ENCODE measurements at places on chromosomes 6 and 20.

DNA sequence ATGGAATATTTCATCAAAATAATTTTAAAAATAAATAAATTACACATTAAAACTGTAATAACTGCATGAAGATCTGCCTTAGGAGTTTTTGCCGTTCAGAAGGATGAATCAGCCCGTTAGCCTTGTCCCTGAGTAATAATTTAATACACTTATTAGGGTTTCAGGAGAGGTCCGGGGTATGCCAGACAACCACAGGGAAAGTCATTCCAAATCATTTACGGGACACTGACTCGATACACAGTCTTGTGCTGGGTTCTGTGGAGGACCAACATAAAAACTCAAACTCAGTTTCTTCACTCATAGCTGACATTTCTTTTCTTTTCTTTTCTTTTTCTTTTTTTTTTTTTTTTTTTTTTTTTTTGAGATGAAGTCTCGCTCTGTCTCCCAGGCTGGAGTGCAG is 735 bp upstream of the LY6G6F start:
- peaks cover 9% of the 10 kb centered on the region for H3K4me1 ChIP-seq
- no peak overlapping the region for H3K4me3 ChIP-seq
- no peaks in the 10 kb centered on the region for H3K27me3 ChIP-seq
- no peak for DNase-seq

DNA sequence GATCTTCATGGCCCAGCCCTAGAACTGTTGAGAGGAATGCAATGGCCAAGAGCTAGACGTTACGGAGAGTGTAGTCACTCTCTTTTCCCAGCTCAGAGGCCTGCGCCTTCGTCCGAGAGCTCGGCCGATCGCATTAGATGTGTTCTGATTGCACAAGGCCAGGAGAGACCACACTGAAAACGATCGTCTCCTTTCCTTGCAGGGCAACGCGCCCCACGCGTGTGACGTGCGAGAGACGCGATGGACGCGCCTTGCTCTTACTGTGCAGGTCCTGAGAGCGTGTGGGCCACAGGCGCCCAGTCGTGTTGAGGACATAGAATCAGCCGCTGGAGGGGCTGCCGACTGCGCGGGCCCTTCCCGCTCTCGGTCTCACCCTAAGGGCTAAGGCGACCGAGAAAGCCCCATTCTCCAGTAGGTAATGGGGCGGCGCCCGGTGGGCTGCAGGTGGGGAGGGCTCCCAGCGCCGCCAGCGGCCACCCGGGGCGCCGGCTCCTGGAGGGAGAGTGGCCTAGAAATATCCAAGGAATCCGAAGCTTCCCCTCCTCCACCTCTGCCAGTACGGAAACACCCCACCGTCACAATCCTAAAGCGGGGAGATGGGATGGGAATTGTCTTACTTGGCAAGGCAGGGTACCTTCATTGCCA is 26.9 kb downstream of the TFAP2B start:
- no peaks in the 10 kb centered on the region for H3K4me1 ChIP-seq
- H3K4me3 ChIP-seq, result no peak overlapping the region
- no peaks in the 10 kb centered on the region for H3K27me3 ChIP-seq
- H3K36me3 ChIP-seq, result no peaks in the 10 kb centered on the region
- DNase-seq, result no peak
- no peak overlapping the region for H3K27ac ChIP-seq

DNA sequence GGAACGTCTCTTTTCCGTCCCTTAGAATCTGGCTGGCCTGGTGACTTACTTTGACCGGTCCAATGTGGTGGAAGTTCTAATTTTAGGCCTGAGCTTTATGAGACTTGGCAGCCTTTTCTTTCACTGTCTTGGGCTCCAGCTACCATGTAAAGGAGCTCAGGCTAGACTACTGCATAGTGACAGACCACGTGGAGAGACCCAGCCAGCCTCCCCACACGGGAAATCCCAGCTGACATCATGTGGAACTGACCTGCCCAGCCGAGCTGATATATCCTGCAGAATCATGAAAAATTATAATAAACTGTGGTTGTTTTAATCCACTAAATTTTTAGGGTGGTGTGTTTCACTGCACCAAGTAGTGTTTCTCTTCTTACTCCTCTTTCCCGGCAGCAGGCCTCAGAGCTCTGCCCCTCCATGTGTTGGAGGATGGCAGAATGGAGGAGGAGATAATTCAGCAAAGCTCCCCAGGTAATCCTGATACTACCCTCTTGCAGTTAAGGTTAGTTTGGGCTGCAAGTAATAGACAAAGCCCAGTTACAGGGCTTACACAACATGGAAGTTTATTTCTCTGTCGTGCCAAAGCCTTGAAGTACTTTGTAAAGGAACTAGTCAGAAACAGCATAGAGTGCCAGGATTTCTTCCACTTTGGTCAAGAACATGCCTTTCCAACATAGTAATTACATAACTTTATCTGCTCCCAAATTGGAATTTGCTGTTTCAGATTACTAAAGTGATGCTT is 87.5 kb downstream of the SH3BGRL2 start:
- H3K27ac ChIP-seq, result no peak overlapping the region
- H3K27me3 ChIP-seq, result no peaks in the 10 kb centered on the region
- no peak for DNase-seq
- no peaks in the 10 kb centered on the region for H3K36me3 ChIP-seq
- H3K4me3 ChIP-seq, result no peak overlapping the region

- no peaks in the 10 kb centered on the region for H3K36me3 ChIP-seq
- DNase-seq, result peak; percentile 22
- no peaks in the 10 kb centered on the region for H3K27me3 ChIP-seq
- H3K4me1 ChIP-seq, result no peaks in the 10 kb centered on the region
Observed at GRCh38 chr20:14915356-14915755, 577.9 kb upstream of the FLRT3 start.

DNA sequence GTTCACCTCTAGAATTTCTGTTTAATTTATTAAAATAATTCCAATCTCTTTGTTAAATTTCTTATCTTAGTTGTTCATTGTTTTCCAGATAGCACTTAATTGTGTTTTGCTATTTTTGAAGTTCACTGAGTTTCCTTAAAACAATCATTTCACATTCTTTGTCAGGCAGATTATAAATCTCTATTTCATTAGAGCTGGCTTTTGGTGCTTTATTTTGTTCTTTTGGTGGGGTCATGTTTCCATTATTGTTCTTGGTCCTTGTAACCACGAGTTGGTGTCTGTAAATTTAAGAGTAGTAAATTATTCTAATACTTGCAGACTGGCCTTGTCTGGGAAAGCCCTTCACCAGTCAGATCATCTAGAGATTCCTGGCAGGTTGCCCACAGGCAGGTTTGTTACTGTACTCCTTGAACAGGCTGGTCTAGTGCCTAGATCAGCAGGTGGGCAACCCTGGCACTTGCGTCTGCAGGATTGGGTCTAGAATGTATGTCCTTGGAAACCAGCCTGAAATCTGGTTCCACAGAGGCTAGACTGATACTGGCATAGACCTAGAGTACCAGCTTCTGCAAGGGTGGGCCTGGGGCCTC is 110.4 kb downstream of the ADGB start:
- H3K27ac ChIP-seq, result no peak overlapping the region
- H3K4me3 ChIP-seq, result no peak overlapping the region
- no peaks in the 10 kb centered on the region for H3K4me1 ChIP-seq
- no peaks in the 10 kb centered on the region for H3K36me3 ChIP-seq

All from uterus (tissue), 4 donors.